ENCODE measurements at places on chromosomes 4 and X. TPM values are rescaled to one million over a fixed set of nuclear protein-coding genes. Genes with fewer than 3 reads are reported as not detected.
A peak's percentile ranks its signal among the peaks of the same experiment; 100 is the strongest.

DNA sequence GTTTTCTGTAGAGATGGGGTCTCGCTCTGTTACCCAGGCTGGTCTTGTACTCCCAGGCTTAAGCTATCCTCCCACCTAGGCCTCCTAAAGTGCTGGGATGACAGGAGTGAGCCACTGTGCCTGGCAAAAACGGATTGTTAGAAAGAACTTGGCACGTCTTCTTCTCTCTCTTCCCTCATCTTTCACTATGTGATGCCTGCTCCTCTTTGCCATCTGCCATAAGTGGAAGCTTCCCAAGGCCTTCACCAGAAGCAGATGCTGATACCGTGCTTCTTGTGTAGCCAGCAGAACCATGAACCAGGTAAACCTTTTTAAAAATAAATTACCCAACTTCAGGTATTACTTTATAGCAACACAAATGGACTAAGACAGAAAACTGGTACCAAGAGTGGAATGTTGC lies 36.9 kb upstream of the HUWE1 start:
- no peak for DNase-seq

- no peak for DNase-seq
Measured at GRCh38 chr4:36168127-36168878, 76.0 kb downstream of the ARAP2 start.

- peak; percentile 92 for DNase-seq
Measured at GRCh38 chr4:89889289-89889688, 5.4 kb upstream of the MMRN1 start.

SULT1E1 gene
- 267 TPM for total RNA-seq

EIF1AX gene
- 31.5 TPM for total RNA-seq

GAB1 gene
- 16.5 TPM for total RNA-seq

FMR1NB gene
- total RNA-seq: not detected

EGF gene
- total RNA-seq: 0.04 TPM
